ENCODE measurements at places on chromosomes 1 and 21.

DNA sequence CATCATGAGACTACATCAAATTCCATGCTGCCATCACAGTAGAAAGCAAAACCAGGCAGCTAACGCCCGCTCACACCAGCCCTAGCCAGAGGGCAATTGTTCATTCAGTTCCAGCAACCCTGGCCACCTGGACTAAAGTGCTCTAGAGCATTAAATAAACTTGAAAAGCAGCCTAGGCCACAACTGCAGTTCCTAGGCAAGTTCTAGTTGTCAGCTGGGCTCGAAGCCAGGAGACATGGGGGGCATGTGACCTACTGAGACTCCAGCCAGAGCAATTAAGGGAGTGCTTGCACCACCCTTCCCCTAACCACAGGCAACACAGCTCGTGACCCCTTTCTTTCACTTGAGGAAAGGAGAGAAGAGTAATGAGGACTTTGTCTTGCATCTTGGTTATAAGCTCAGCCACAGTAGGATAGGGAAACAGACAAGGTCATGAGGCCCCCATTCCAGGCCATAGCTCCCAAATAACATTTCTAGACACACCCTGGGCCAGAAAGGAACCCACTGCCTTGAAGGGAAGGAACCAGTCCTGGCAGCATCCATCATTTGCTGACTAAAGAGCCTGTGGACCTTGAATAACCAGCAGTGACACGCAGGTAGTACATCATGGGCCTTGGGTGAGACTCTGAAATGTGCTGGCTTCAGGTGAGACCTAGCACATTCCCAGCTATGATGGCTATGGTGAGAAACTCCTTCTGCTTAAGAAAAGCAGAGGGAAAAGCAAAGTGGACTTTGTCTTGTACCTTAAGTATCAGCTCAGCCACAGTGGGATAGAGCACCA is 77.0 kb downstream of the ZZZ3 start:
- DNase-seq, result peak; percentile 64

- DNase-seq, result no peak
These were observed 132.9 kb downstream of the SYF2 start for GRCh38 chr1:25099343-25099951.

DNA sequence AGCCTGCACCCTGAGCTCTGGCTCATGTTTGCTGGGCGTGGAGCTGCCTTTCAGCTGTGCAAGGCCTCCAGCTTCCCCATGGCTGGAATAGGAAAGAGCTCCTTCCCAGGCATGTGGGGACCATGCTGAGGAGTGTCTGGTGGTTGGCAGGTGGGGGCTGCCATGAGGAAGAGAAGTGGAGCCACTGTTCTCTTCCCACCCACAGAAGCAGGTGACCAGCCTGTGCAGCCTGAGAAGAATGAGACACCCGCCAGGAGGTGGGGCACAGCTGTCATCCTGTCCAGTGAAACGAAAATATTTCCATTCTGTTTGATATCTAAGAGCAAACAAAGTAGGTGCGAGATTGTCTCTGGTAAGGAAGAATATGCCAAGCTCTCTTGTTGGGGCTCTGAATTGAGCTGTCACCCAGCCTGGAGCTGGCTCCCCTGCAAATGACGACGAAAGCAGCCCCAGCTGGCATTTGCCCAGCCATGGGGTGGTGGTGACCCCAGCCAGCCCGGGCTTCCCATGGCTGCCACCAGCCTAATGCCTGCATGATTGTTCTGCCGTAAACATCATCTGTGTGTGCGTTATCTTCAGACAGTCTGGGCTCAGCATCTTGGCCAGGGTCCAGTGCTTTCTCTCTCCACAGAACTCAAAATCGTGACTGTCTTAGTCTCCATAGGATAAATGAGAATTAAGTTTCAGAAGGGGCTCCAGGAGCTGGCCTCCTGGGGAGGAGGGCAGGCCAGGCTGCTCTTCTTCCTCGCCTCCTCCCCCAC is 429.8 kb upstream of the VAMP3 start:
- no peak for DNase-seq

- no peak for DNase-seq
These were observed 48.7 kb downstream of the MRPS6 start for GRCh38 chr21:34122047-34122446.
